Esophagus squamous epithelium (tissue), 5 donors: ENCODE measurements at places on chromosomes 5 and 9.

DNA sequence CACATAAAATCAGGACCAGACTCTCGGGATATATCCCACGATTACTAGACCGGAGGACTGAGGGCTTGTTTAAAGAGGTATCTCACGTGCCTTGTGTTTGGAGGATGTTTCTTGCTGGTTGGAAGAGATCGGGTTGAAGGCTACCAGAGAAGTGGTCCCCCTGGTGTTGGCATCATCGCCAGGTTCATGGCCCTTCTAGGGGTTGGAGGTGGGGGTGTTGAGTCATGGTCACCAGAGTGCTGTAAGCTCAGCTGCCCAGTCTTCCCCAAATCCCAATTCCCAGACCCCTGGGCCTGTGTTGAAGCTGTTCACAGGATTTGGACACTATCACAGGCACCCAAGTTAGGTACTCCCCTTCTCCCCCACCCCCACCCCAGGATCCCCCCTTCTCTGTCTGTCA lies 29.1 kb upstream of the PRDM12 start:
- no peak for DNase-seq

DNA sequence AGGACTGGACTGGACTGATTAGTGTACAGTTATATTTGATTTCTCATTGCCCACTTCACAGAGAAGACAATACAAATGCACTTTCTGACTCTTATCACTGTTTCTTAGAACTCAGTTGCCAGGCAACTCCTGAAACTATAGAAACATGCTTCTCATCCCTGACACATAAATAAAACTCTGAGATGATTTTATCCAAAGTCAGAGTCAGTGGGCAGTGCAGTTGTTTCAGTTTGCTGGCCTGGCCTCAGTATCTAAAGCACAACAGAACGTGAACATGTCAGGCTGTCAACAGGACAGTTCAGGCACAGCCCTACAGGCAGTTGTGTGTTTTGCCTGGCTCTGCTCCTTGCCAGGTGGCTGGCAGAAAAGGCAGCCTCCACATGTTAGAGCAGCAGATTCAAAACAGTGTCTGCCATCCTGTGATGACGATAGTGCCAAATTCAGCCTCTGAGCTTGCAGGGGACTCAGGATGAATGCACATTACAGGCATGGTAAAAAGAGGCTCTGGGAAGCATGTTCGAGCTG lies 65.1 kb upstream of the CCDC152 start:
- no peak for DNase-seq

DNA sequence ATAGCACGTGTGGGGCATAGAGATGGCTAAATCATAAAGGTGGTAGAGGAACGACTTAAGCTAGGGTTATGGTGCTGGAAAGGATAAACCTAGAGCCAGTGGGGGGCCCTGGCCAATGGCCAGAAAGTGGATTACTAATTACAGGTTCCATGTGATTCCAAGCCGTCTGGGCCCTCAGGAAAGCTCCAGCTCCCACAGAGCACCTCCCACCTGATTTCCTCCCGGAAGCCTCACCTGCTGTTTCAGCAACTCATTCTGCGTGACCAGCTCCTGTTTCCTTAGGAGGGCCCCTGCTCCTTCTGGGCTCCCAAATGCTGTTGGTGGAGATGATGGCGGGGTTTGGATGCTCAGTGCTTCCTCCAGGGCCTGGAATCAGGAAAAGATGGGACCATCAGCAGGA lies 16.2 kb downstream of the GPX3 start:
- no peak for DNase-seq

DNA sequence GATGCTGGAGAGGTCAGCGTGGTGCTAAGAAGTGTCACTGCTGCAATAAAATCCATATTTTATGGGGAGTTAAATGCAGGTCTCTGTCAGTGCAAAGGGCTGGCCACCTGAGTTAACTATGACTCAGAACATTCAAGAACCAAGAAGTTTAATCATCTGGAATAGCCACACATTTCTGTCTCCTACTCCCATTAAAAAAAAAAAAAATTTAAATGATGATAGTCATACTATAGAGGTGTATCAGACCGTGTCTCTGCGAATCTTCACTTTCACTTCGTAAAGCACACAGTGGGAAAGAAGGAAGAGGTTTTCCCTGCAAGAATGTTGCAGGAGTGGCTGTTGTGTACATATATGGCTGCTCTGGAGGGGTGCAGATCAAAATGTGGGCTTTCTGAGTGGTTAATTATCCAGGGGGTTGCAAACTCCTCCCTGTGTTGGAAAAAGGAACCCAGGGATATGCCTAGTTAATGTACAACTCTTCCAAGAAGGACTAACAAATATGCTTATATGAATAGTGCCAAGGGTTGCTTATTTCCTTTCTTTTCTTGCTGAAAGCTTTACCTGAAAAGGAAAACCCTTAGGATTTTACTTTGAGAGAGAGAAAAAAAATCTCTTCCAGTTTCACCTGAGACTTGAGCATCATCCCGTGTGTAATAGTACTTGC lies 1.5 kb downstream of the CDH6 start:
- DNase-seq = no peak

DNA sequence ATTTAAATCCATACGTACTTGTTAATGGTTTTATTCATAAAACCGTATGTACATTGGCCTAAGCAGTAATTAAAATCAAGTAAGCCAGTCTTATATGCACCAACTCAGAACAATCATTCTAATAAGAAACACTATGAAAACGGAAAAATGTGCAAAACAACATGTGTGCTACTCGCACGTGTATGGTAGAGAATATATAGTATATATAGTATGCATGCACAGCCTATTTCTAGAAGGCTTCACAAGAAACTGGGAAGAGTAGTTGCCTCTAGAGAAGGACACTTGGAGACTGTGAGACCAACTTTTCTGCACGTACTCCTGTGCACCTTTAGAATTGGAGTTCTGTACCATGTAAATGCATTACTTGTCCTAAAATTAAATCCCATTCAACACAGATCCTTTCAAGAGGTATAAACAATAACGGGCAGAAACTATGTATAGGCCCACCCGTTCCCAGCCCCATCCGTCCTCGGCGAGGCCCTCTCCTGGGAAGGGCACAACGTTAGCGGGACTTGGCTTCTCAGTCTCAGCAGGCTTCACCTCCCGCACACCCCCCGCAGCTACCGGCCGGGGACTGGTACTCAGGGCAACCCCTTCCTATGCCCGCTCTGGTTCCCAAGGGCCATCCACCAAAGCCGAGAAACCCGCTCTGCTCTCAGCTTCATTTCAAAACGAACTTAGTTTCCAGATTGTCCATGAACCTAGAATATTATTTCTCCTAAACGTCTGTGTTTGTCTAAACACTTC lies 2.0 kb downstream of the CDC14B start:
- DNase-seq = no peak

DNA sequence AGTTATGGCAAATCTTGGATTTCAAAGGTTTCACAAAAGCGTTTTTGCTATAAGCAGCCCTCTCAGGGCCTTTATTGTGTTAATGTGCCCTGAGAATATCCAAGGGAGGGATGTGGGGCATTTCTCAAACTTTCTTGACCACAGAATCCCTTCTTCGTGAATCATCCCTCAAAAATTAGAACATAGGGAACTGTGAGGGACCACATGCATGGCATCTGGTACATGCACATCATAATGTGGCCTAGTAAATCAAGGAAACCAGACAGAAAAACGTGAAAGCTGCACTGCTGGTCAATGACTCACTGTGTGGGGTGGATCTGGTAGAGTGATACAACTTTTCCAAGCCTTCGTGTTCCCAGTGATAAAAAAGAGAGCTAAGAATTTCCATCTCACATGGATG lies 22.4 kb downstream of the DDX31 start:
- DNase-seq = no peak

DNA sequence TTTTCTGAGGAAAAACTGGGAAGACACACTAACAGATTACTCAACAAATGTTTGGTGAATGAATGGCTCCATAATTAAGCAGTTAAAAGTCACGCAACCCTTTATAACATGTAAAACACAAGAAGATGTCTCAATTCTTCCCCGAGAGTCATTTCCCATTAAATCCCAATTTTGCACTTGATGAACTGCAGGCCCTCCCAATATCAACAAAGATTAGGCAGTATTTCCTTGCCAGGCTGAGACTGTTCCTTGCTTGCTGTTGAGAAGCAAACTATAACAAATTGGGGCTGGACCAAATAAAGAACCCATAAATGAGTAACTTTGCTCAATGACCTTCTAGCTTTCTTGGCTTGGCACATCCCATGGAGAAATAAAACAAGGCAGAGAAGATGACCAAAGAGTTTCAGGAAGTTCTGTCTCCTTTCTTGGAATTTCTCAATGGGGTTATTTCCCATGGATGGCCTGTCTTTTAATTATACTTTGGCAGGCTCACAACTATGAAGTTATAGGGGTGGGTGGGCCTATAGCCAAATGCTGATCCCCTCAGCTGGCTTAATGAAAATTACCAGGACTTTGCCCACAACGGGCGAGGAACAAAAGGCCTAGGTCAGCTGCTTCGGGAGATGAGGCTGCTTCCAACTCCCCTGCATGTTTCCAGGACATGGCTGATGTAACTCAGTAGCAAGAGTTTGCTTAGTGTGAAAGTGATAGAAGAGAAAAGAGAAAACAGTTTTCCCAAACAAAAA lies 243.1 kb upstream of the RFX3 start:
- no peak for DNase-seq

- DNase-seq = no peak
These were observed 181.1 kb upstream of the WWC1 start for GRCh38 chr5:168110384-168110783.

GRCh38 chr5:14557791-14558415 lies 23.7 kb upstream of the OTULINL start:
- DNase-seq = no peak

DNA sequence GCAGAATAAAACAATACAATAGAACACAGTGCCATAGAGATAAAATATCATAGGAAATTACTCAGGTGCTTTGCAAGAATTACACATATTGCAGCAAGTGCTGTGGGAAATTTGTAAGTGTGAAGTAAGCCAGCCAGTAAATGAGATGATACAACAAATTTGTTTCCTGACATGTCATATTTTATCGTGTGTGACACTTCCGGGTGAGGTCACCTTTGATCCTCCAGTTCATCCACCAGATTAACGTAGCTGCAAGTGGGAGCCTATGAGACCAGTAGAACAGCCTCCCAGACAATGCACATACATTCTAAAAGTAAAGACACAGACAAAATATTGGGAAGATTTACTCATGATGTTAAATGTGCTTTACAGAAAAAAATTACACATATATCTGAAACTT lies 72.2 kb downstream of the PRDM9 start:
- DNase-seq = no peak

DNA sequence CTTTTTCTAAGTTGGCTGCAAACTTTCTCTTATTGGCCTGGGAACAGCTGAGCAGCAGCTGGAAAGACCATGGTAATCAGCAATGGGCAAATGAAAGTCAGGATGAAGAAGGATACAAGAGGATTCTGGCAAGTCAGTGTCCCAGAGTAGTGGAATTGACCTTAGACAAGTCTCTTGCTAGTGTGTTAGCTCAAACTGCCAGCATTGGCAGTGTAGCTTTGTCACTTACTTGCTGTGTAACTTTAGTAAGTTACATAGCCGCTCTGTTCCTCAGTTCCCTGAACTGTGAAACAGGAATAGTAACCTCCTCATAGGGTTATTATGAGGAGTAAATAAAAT lies 3.6 kb downstream of the ALDH1A1 start:
- DNase-seq = no peak

DNA sequence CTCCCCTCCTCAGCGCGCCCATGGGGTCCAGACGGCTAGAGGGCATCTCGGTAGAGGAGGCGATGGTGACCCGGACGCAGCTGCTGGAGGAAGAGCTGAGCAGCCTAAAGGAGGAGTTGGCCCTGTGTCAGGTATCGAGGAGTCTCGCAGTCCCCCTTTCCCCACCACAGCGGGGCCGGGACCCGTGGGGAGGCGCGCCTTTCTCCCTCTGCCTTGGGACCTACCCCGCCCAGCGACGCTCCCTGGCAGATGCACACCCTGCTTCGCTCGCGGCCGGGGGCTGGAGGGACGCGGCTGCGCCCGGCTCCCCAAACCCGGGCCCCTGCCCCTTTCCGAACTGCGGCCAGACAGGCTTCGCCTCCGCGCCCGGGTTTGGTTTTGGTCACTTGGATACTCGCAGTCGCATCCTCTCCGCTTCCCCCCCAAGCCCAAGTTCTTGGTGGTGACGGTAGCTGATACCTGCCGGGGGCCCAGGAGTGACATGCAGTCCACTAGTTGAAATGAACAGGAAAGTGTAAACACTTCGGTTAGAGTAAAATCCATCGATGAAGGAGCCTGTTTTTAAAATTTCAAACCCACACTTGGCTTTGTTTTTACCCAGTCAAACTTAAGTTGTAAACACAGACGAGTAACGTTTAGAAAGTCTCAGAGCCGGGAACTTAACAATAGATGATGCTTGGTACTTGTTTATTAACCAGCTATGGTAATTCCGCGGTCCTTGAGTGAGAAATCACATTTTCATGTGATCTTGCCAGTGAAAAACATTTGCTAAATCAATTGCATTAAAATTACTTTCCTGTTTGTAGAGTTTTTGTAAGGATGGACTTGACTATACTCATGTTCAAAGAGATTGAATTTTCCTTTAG lies 688 bp downstream of the CNTLN start:
- DNase-seq = no peak

- no peak for DNase-seq
These were observed 187.3 kb downstream of the TENT4A start for GRCh38 chr5:6900247-6901227.

GRCh38 chr9:127021664-127022363 lies 100.6 kb downstream of the ANGPTL2 start:
- DNase-seq = no peak

DNA sequence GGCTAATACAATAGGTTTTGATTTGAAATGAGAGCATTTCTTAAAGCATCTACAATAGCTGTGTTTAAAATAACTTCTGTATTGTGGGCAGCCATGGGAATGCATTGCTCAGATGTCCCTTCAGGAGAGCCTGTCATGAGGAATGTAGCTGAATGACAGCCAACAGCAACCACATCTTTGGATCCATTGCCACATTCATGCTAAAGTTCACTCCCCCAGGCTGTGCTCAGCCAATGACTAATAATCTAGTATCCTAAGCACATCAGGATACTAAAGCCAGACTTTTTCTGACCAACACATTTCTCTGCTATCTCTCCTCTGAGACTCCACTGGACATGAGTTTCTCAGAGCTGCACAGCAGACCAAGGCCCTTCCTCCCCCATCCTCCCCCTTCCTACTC lies 45.5 kb downstream of the HTR1A start:
- DNase-seq = no peak

DNA sequence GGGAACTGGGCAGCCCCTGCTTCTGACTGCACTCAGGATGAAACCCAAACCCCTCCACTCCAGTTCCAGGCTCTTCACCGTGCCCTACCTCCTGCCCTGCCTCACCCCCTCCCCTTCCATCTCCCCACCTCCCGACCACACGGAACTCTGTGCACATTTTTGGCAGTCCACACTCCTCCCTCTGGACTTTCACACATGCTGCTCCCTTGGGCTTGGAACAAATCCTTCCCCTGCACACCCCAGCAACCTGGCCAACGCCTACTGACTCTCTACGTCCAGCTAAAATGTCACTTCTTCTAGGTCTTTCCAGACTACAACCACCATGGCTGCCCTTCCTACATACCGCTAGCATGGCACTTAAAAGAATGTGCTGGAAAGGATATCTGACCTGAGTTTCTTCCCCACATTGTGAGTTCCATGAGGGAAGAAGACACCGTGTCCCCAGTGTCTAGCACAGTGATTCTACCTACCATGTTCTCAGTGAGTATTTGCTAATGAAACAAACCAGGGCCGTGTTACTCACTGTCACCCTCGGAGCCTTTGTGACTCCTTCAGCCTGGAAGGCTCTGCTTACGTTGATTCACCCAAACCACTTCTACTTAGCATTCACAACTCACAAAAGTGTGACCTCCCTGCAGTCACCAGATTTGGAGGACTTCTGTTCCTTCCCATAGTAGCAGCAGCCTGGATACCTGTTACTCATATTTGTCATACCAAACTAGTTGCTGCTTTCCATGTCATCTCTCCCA lies 18.7 kb downstream of the RETREG1 start:
- no peak for DNase-seq

- no peak for DNase-seq
These were observed 367.7 kb upstream of the PRR16 start for GRCh38 chr5:120096413-120096812.
